ENCODE measurements at places on chromosomes 7 and 10. TPM values are rescaled to one million over a fixed set of nuclear protein-coding genes. Genes with fewer than 3 reads are reported as not detected.

The LAMB4 gene
- total RNA-seq: under 0.01 TPM

The TAS2R41 gene
- total RNA-seq: not detected

The TMEM130 gene
- total RNA-seq: 0.11 TPM

The SPDYE9 gene
- total RNA-seq: not detected

The TMEM270 gene
- total RNA-seq: not detected

The PRSS37 gene
- total RNA-seq: not detected

The FAM25G gene
- total RNA-seq: not detected

The DRGX gene
- total RNA-seq: not detected

The FAM170B gene
- not detected for total RNA-seq

The SPDYE2 gene
- not detected for total RNA-seq

The ANXA8 gene
- 0.12 TPM for total RNA-seq

The FAM185A gene
- total RNA-seq: 11.6 TPM

The C10orf53 gene
- total RNA-seq: under 0.01 TPM

The ANKRD26 gene
- total RNA-seq: 13.4 TPM

The GPR26 gene
- not detected for total RNA-seq

The NCF1 gene
- not detected for total RNA-seq

The CALML5 gene
- total RNA-seq: not detected

The GHRHR gene
- total RNA-seq: not detected

The CUBN gene
- 0.87 TPM for total RNA-seq

The ADCY1 gene
- 0.33 TPM for total RNA-seq

The SUN3 gene
- total RNA-seq: not detected

The MEIG1 gene
- not detected for total RNA-seq

The SH2D4B gene
- total RNA-seq: not detected

The SLC35G1 gene
- total RNA-seq: 5.5 TPM

The FBXO24 gene
- 1.4 TPM for total RNA-seq

The CCDC136 gene
- 17.9 TPM for total RNA-seq

The TACC2 gene
- 3.5 TPM for total RNA-seq

The ACADSB gene
- total RNA-seq: 8.0 TPM

The PROSER2 gene
- total RNA-seq: 0.44 TPM

The ERVW-1 gene
- not detected for total RNA-seq

The UMAD1 gene
- 14.6 TPM for total RNA-seq

The CD36 gene
- 2.6 TPM for total RNA-seq

All from uterine smooth muscle cell (primary cell).